Esophagus squamous epithelium (tissue), 5 donors: ENCODE measurements at places on chromosomes 2 and 18.

- no peak for DNase-seq
Measured at GRCh38 chr2:127047716-127048617, 59.0 kb downstream of the BIN1 start.

DNA sequence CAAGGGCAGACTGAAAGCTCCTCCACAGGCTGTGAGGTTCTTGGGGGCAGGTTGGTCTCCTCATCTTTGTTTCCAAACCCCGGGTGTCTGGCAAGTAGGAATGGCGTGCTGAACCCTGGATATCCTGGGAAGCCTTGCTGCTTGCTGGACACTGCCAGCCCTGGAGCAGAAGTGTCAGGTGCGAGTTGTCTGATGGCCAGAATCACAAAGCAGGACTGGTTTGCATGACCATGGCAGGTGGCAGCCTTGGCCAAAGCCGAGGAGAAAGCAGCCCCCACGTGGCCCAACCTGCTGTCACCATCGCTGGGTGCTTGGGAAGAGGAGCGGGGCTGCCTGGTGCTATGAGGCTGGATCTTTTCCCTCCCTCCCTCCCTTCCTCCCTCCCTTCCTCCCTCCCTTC, 309.5 kb upstream of the HS6ST1 start:
- no peak for DNase-seq

- no peak for DNase-seq
Measured at GRCh38 chr2:238548902-238549462, 122.3 kb downstream of the ASB1 start.

DNA sequence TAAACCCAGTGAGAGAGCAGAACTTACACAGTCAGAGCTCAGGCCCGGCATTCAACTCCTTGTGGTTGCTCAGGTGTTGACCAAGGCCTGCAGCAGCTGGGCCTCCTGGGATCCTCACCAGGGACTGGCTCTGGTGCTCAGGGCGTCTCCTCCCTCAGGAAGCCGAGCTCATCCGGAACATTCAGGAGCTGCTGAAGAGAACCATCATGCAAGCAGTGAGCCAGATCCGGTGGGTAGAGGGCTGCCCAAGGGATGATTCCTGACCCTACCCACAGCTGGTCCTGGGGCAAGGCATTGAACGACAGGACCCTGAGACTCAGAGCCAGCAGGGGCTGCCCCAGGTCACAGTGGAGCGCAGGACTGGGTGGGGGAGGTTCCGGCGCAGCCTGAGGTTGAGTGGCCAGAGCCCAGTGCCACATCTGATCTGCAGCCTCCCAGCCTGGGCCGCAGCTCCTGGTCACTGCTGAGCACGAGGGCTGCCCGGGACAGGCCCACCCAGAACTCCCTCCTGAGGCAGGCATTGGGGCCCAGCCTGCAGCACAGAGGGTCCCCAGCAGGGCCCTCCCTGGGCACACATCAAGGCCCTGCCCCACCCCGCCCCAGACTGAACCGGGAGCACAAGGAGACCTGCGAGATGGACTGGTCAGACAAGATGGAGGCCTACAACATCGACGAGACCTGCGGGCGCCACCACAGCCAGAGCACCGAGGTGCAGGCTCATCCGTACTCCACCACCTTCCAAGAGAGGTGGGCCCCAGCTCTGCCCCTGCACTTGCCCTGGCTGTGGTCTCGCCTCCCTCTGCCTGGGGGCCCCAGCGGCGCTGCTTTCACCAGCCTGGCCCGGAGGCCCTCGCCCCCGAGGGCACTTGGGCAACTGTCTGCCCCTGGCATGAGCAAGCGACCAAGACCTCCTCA, 2.4 kb downstream of the TEKT4 start:
- no peak for DNase-seq

DNA sequence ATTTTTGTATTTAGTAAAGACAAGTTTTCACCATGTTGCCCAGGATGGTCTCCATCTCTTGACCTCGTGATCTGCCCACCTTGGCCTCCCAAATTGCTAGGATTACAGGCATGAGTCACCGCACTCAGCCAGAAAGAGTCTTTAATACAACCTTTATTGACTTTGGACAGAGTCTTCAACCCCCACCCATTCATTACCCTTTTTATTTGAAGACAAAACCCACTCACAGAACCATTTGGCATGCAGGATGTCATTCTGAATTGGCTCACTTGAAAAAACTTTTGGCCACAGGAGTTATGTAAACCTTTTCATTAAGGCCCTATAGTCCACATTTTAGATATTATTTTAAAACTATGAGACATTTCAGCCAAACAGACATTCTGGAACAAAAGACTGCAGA, 217.9 kb upstream of the RND3 start:
- no peak for DNase-seq

- no peak for DNase-seq
Measured at GRCh38 chr2:186835628-186836027, 13.3 kb downstream of the ZSWIM2 start.

GRCh38 chr2:151872463-151872862, 44.2 kb upstream of the ARL5A start:
- no peak for DNase-seq

DNA sequence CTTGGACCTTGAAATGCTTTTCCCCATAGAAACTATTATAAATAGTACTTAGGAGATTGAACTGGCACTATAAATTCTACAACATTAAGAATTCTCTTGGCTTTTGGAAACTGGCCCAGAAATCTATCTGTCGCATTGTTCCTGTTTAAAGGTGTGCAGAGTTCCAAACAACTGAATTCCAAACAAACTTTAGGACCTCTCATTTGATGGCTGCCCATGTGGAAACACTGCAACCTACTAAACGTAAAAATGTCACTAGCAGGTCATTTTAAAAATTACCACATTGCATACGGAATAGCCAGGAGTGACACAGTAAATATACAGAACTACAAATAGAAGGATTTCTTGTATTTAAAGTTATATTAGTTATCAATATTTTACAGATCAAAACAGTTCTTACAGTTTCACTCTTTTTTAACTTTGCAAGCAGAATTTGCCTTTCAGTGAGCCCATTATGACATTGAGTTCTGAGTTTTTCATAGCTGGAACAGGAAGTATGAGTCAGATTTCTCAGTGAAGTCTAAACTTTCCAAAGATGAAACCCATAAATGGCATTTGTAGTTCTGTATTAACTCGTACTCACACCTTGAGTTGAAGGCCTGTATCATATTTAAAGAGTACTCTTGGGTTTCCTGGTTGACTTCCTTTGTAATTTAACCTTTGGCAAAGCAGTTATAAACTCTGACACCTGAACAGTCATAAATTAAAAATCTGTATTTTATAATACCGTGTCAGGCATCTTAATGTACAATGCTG, 142.3 kb upstream of the BOD1L2 start:
- no peak for DNase-seq

DNA sequence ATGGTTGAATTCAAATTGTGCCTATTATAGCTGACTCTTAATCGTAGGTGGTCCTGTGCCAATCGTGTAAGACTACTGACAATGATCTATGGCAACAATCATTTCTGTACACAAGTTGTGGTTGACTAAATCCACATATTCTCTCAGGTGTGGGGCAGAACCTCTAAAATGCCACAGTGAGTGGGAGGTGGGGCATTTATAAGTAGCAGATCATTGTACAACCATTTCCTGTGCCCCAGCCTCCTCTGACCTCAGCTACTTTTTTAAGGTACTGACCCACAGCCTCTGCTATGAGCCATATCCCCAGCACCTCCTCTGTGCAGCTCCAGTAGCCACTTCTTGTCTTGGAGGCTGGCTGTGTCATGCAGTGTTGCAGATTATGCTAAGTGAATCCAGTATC, 48.6 kb upstream of the RAPH1 start:
- no peak for DNase-seq

GRCh38 chr2:37582481-37583220, 88.8 kb downstream of the CDC42EP3 start:
- no peak for DNase-seq

- no peak for DNase-seq
Measured at GRCh38 chr18:45321520-45321919, 293.8 kb upstream of the SLC14A2 start.

DNA sequence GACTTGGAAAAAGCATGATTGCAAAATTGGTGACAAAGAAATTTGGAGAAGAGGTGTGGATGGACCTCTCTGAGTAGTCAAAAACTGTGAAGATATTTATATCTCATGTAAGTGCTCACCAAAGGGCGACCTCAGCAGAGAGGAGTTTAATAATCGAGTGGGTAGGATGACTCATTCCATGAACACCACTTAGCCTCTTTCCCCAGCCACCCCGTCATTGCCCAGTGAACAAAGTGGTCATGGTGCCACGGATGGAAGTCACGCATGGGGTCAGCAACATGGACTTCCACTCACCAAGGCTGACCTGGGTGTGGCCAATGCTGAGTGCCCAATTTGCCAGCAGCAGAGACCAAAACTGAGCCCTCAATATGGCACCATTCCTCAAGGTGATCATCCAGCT, 997.4 kb upstream of the GYPC start:
- no peak for DNase-seq

DNA sequence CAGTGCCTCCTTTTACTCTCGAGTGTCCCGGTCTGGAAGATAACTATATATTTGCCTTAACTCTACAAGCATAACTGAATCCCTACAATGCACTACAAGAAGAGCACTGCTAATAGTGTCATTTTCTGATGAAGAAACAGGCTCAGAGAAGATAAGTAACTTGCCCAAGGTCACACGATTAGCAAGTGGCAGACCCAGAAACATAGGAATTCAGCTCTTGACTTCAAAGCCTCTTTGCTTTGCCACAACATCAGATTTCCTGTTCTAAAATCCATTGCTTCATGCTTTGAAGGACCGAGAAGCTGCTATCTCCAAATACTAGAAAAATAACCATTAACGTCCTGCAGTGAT, 65.6 kb downstream of the HS1BP3 start:
- DNase-seq, result no peak

DNA sequence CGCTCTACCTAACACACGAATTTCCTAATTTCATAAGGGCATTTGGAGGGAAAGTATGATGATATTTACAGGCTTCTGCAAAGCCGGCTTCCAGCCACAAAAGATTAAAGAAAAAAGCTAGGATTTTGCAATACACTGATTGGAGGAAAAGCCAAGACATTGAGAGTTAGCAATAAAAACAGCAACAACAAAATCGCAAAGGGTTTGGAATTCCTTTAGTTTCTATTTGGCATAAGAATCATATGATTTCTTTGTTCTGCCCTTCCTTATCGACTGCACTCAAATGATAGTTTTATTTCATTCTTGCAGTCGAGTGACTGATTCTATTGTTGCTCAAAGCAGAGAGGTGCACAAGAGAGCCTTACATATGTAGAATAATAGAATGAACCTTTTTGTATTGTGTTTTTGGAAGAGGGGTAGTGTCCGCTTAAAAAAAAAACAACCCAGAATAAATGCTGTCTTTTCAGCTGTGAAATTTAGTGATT, 3.9 kb upstream of the ZNF532 start:
- DNase-seq, result no peak

DNA sequence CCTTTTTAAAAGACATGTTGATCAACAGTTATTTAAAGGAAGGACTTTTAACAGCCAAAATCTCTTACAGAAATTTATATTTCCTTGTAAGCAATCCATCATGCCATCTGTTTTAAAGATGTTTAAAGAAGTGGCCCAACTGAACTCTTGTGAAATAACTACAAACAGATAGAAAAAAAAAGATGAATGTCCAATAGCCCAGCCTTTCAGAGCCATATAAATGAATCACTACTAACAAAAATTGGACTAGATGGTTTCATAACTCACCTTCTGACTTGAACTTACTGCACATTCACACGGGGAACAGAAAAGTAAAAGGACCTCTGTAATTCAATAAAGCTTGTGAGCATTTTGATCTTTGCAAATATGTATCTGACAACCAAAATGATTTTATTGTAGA, 319.0 kb upstream of the CHAC2 start:
- DNase-seq, result no peak

DNA sequence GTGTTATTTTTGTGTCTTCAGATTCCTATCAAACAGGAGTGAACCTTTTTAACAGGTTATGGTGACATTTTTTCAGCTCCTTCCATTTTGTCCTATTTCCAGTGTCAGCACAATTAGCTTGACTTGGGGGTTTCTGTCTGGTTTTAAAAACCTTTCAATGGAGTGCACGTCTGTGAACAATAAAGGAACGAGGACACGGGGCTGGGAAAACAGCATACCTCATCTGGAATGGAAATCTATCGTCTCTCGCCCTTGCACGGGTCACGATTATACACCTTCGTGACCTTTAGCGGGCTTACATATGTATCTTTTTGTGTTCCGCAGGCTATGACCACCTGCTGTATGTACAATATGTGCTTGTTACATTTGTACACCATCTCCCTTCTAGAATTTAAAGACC, 2.3 kb upstream of the ZNF532 start:
- no peak for DNase-seq

DNA sequence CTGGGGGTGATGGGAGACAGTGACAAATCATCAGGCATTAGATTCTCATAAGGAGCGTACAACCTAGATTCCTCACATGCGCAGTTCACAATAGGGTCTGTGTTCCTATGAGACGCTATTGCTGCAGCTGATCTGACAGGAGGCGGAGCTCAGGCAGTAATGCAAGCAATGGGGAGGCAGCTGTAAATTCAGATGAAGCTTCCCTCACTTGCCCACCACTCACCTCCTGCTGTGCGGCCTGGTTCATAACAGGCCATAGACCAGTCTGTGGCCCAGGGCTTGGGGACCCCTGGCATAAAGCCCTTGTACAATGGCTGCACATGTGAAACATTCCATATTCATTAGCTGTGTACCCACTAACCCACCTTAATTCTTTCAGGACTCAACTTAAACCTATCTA, 18.0 kb downstream of the NMUR1 start:
- DNase-seq, result no peak

DNA sequence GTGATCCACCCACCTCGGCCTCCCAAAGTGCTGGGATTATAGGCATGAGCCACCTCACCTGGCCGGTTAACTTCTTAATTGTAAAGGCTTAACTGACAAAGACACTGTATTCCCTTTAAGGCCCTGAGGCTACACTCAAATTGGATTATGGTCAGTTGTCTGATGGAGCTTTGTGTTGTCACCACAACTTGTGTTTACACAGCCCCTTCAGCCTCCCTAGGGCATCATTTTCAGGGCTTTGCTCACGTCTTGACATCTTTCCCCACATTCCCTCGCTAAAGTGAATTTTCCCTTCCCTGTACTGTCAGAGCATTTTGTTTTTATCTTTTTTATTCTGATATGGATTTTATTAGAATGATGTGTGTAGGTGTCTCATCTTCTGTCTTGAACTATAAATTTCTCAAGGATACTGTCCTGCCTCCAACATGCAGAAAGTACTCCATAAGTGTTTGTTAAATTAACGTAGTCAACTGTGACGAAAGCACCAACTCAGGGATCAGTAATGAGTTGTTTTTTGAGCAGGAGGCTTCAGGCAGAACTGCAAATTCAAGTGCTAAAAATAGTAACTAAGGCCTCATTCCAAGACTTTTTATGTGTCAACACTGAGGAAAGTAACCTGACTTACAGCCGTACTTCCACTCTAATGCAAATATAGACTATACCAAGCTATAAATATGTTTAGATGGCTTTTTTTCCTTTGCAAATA, 77.1 kb upstream of the NARS1 start:
- no peak for DNase-seq

- DNase-seq, result no peak
Measured at GRCh38 chr2:191265311-191266170, 20.3 kb downstream of the MYO1B start.

DNA sequence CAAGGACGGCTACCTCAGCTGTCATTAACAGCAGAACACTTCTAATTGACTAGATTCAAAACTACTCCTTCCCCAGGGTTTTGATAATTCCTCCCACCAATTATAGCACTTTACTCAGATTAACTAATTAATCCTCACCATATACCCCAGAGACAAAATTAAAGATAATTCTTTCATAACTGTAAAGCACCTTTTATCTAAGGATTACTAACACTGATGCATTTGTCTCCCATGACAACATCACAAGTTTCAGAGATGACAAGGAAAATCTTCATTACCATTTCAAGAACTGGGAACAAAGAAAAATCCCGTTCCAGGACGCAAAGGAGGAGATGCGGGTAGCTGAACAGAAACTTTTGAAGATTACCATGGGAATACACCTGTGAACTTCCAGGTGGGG, 129.4 kb upstream of the ITGA6 start:
- no peak for DNase-seq
